Memory B cell (primary cell): ENCODE measurements at places on chromosomes 5 and 9.

DNA sequence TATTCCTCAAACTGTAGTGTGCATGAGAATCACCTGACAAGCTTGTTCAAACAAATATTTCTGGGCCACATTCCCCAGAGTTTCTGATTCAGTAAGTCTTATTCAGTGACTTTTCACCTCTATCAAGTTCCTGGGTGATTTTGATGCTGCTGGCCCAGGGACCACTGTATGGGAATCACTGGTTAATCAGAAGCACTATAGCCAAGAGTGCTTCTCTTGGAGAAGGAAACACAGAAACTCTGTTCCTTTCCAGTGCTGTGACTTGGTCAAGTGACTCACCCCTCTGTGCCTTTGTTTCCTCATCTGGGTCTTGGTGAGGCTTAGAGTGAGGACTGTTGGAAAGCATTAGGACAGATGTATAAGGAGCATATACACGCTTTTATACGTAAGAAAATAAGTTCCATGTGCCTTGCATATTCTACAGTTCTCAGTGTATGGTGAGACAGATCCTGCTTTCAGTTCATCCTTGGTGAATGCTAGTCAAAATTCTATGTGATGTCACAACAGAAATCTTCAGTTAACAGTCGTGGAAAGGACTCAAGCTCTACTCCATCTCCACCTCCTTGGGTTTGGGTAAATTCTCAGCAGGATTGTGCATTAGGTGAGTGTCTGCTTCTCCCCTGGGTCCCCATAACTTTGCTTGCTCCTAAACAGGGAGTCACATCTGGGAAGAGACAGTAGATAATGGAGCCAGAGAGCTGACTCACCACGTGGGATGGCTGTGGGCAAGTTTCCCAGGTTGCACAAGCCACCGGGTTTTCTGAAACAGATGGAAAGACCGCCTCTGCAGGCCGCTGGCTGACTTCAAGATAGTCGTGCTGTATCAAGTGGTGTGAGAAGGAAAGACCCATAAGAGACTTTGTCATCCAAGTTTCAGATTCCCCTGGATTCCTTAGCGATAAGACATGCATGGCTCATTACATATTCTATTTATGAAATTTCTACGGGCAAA is 117.0 kb downstream of the NXNL2 start:
- no peak overlapping the region for H3K27ac ChIP-seq
- H3K36me3 ChIP-seq, result no peaks in the 10 kb centered on the region
- no peak overlapping the region for H3K4me3 ChIP-seq
- H3K27me3 ChIP-seq, result no peaks in the 10 kb centered on the region

DNA sequence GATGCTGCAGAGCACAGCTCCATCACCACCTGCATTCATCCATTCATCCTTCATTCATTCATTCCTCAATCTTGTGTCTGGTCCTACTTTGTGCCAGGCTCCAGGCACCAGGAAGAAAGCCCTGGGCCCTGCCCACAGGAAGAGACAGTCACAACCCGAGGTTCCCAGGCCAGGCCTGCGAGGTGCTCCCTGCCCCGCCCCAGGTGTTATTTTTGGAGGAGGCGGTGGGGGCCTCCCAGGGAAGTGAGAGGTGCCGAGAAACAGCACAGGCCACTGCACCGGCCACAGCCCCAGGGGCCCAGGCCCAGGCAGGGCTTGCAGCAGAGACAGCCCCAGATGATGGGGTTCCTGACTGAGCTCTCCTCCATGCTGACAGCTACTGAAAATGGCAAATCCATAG is 33.4 kb downstream of the VAV2 start:
- DNase-seq, result no peak
- H3K36me3 ChIP-seq, result no peaks in the 10 kb centered on the region
- peak overlapping the region; percentile 86 for H3K4me3 ChIP-seq
- H3K27me3 ChIP-seq, result no peaks in the 10 kb centered on the region

DNA sequence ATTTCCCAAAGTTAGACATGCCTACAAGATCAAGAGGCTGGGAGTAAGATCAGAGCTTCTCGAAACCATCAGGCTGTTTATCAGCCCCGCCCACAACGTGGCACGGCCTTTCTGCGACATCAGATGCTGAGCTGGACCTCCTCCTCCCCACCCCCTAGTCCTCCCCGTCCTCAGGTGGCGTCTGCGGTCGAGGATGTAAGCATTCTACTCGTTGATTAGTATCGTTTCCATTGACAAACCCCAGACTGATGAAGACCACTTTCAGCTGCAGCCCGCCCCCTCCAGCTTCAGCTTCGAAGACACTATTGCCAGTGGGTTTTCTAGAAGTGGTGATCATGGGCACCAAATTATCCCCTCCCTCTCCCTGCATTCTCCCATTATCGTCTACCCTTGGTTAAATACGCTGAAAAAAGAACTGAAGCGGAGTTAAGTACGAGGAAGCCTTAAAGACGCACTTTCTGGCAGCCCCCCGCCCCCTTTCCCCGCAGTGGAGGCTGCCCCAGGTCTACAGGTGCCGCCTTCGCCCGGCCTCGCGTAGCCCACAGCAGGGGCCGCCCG is 1.1 kb downstream of the PPIC start:
- peak; percentile 15 for DNase-seq
- H3K4me1 ChIP-seq, result peaks cover 11% of the 10 kb centered on the region
- peak overlapping the region; percentile 77 for H3K4me3 ChIP-seq
- H3K27me3 ChIP-seq, result peaks cover 34% of the 10 kb centered on the region

- H3K27me3 ChIP-seq, result no peaks in the 10 kb centered on the region
- H3K4me1 ChIP-seq, result no peaks in the 10 kb centered on the region
- H3K4me3 ChIP-seq, result no peak overlapping the region
- no peaks in the 10 kb centered on the region for H3K36me3 ChIP-seq
- DNase-seq, result no peak
Measured at GRCh38 chr9:14895806-14896205, 14.4 kb downstream of the FREM1 start.

DNA sequence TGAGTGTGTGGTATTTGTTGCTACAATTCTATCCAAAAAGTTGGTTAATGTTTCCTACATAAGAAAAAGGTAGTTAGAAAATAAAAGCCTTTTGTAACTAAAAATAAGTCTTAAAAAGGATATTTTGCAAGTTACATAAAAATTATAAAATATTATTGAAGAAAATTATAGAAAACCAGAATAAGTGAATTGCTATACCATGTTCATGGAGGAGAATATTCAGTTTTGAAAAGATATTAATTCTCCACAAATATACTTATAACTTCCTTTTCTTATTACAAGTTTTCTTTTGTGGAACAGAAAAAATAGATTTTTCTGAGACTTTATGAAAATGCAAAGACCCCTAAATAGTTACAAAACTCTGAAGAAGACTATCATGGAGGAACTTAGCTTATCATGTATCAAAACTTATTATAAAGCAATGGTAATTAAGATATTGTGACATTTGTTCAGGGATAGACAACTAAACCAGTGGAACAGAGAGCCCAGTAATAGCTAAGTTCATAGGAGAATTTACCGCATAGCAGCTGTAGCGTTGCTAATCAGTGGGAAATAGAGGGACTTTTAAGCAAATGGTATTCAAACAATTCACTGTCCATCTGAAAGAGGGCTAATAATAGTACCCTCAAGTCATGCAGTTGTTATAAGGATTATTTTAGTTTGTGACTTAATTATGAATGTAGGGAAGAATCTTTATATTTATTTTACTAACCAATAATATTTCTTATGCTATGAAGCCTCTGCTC is 515.2 kb upstream of the ZNF608 start:
- H3K27me3 ChIP-seq, result no peaks in the 10 kb centered on the region
- no peak overlapping the region for H3K4me3 ChIP-seq
- H3K27ac ChIP-seq, result no peak overlapping the region

DNA sequence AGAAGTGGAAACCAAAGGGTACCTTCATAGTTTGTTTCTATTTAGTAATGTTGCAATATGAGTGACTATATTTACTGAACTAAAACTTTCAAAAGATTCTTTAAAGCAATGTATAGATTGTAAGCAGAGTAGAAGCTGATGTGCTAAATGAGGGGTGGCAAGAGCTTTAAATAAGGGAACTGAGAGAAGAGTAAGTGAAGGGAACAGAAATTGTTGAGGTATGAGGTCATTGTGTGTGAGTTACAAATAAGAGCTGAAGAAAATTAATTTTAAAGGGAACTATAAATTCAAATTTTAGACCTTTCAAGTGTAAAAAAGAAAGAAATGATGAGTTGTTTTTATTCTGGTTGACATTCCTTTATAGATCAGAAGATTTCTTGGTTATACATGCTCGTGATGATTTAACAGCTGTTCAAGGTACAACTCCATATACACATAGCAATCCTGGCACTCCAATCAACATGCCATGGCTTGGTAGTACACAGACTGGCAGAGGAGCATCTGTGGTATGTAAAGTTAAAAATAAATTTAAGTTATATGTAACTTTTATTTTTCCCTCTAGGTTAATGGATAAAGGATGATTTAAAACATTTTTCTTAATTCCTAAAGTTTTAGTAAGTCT is 135.1 kb upstream of the TNFAIP8 start:
- peaks cover 24% of the 10 kb centered on the region for H3K36me3 ChIP-seq
- peak overlapping the region; percentile 10 for H3K27ac ChIP-seq
- H3K4me1 ChIP-seq, result peaks cover 12% of the 10 kb centered on the region
- H3K4me3 ChIP-seq, result no peak overlapping the region
- DNase-seq, result peak; percentile 7

GRCh38 chr5:106843812-106844416 is 826.8 kb downstream of the EFNA5 start:
- no peaks in the 10 kb centered on the region for H3K36me3 ChIP-seq
- no peaks in the 10 kb centered on the region for H3K4me1 ChIP-seq
- no peak for DNase-seq
- H3K27me3 ChIP-seq, result no peaks in the 10 kb centered on the region

DNA sequence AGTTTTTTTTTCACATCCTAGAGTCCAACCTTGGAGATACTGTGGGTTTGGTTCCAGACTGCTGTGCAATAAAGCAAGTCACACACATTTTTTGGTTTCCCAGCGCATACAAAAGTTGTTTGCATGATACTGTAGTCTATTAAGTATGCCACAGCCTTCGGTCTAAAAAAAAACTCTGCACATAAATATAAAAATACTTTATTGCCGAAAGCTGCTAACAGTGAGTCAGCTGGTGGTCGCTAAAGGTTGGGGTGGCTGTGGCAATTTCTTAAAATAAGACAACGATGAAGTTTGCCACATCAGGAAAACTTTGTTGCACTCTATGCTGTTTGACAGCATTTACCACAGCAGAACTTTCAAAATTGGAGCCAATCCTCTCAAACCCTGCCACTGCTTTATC is 37.4 kb downstream of the UBQLN1 start:
- peaks cover 15% of the 10 kb centered on the region for H3K4me1 ChIP-seq
- no peak for DNase-seq
- peaks cover 18% of the 10 kb centered on the region for H3K36me3 ChIP-seq
- no peak overlapping the region for H3K4me3 ChIP-seq
- no peak overlapping the region for H3K27ac ChIP-seq

- H3K27me3 ChIP-seq, result peaks cover 1% of the 10 kb centered on the region
- peaks cover 6% of the 10 kb centered on the region for H3K4me1 ChIP-seq
- peak; percentile 14 for DNase-seq
Measured at GRCh38 chr9:21317956-21318923, 13.1 kb upstream of the IFNA5 start.

DNA sequence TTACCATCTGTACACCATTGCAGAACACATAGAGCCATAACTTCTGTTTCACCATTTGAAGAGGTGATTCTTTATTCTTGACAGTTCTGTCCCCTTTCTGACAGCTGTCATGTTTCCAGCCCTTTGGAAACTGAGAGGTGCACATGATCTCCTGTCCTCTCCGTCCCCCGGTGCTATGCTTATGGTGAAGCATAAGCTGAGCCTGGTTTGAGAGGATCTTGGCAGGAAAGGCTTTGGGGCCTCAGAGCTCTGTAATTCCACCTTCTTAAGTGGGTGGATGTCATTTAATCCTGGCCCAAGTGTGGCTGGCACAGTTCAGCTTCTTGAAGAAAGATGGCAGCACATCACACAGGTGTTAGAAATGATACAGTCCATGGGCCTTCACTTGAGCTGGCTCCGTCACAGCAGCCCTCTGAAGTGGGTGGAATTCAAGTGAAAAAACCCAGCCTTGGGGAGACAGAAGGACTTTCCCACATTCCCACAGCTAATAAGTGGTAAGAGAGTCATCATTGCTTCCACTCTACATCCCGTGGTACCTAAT is 30.7 kb upstream of the GRPEL2 start:
- no peak for DNase-seq
- no peak overlapping the region for H3K4me3 ChIP-seq
- H3K4me1 ChIP-seq, result peaks cover 2% of the 10 kb centered on the region
- peaks cover 10% of the 10 kb centered on the region for H3K27me3 ChIP-seq
- no peak overlapping the region for H3K27ac ChIP-seq
- H3K36me3 ChIP-seq, result no peaks in the 10 kb centered on the region

DNA sequence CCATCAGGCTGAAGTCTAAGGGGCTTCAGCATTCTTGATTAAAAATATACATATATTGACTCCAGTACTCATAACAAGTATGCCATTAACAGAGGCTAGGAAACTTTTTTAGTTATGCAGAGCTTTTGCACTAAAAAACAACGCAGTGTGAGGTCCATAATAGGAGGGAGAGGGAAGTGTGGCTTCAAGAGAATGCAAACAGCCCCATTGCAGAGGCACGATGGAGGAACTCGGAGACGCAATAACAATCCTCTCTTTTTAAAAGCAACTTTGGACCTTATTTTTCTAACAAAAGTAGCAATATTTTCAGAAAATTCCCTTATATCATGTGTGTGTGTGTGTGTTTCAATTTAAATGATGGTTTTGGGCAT is 150.0 kb upstream of the PTCH1 start:
- DNase-seq, result no peak
- no peaks in the 10 kb centered on the region for H3K36me3 ChIP-seq
- no peak overlapping the region for H3K4me3 ChIP-seq

DNA sequence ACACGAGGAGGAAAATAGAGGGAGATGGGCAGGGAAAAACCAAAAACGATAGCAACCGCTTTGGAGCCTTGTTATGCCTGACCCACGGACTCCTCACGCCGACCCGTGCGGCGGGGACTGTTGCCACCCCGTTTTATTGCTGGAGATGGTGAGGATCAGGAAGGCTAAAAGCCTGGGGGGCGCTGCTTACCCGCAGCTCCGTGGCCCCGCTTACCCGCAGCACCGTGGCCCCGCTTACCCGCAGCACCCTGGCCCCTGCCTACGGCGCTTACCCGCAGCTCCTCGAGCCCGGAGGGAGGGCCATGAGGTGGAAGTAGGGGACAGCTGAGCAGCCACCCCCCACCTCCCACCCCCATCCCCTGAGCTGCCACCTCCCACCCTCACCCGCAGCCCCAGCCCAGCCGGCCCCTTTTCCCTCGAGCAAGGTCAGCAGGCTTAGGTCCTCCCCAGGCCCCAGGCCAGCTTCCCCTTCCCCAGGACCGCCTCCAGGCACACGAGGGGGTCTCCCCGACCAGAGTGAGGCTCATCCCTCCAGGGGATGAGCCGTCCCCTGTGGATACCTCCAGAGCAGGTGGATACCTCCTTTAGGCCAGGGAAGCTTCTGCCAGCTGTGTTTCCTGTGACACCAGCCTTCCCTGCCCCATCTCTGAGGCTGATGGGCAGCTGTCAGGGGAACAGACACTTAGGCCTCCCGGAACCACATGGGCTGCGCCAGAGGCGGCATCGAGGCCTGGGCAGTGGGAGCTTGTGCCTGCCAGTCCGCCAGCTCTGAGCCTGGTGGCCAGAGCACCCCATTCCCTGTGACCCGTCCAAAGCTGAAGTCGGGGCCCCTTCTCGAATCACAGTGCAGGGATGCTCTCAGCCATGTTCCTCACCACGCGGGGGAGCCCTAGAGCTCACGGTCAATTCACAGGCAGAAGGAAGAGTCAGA is 92.3 kb downstream of the LMX1B start:
- H3K4me1 ChIP-seq, result peaks cover 9% of the 10 kb centered on the region
- peak; percentile 79 for DNase-seq
- H3K36me3 ChIP-seq, result no peaks in the 10 kb centered on the region
- H3K4me3 ChIP-seq, result no peak overlapping the region

- H3K27me3 ChIP-seq, result peaks cover 3% of the 10 kb centered on the region
- peaks cover 8% of the 10 kb centered on the region for H3K4me1 ChIP-seq
- DNase-seq, result no peak
- H3K4me3 ChIP-seq, result no peak overlapping the region
- no peak overlapping the region for H3K27ac ChIP-seq
Measured at GRCh38 chr9:77983320-77983662, 48.3 kb downstream of the GNAQ start.
